Amygdala (tissue), 56 donors: ENCODE measurements at places on chromosomes 6 and 20.

DNA sequence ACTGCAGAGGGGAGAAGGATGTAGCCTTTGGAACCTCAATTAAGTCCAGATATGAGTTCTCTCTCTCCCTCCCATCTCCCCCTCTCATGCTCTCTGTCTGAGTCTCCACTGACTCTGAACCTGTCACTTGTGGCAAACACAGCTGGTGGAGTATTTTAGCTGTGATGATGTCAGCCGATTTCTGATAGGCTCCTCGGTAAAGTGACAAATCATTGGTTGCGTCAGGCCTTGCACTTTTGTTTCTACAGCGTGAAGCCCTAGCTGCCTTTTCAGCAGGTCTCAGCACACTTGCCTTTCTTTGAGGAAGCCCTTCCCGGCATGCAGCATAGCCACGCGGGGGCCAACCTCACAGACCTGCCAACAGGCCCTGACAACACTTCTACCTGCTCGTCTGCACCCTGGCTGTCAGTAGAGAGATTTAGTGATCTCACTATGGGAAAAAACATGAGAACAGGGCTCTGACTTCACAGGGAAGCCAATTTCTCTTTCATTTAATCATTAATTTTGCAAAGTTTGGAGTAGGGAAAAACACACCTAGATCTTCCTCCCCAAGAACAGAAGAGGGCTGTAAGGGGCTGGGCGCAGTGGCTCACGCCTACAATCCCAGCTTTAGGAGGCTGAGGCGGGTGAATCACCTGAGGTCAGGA is 84.4 kb downstream of the GMPR start:
- DNase-seq, result peak; percentile 69

DNA sequence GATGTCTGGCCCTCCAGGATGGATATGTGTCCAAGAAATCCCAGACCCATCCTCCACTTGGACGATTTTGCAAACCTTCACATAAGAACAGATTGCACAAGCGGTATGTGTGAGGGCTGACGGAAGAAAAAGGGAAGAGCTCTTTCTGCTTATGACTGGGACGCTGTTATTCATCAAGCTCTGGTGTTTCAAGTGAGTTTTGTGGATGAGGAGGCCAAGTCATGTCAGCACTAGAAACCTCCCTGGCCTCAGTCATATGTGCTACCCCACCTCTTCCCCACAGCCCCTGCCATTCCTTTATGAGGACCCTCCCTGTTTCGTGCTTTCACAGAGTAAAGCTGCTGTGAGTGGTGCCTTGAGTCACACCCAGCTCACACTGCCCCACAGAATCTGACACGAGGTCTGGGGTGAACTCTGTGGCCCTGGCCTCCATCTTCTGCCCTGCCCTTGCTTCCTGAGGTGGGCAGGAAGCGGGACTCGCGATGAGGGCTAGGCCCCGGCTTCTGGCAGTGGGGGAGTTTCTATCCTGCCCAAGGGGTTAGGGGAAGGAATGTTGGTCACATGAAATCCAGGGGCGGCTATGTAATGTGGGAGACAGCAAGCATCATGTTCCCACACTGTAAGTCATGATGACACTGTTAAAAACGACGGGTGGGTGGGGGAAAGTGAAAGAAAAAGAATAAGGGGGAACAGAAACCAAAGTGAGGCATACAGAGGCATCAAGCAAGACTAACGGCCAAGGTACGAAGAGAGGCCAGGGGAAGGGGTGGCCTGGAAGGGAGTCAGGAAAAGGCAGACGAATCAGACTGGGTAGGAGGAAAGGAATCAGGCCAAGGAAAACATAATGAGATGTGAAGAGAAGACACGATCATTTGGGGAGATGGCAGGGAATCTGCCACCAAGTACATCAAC is 78.1 kb downstream of the PRDM1 start:
- DNase-seq, result no peak

- DNase-seq, result no peak
Measured at GRCh38 chr6:3918469-3918868, 69.3 kb downstream of the FAM50B start.

GRCh38 chr20:13183005-13183404 is 38.1 kb upstream of the ISM1 start:
- no peak for DNase-seq

DNA sequence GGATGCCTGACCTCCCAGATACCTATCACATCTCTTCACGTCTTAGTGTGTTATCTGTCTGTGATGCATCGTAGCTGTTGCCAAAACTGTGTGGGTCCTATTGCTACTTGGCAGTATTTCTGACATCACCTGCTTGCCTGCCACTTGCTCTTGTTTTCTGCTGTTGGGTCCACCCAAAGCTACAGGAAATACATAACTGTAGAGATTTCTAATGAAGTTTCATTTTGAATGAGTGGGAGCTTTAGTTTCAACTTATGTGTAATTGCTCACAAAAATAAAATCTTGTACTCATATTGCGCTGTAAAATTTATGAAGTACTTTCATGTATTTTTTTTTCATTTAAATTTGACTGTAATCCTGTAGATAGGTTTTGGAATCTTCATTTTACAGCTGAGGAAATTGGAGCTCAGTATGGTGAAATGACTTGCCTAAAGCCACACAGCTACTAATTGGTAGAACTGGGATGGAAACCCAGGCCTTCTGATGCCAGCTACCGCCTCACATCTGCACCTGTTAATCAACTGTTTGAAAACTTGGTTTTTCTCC is 113.6 kb upstream of the MAN1A1 start:
- DNase-seq, result no peak

DNA sequence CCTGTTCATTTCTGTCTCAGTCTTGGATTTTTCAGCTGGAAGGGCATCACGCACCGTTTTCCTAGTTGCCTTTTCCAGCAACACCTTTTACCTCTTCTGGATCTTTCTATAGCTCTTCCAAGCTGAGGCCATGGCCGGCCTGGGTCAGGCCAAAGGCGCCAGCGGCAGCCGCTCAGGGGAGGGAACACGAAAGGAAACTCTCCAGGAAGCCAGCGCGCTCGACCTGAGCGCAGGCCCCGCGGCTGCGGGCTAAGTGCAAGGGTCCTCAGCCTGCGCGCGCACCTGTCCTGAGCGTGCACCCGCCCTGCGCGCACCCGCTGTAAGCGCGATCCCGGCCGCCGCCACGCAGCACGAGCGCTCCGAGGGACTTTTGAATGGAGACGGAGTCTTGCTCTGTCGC is 43.8 kb upstream of the TMEM181 start:
- no peak for DNase-seq

GRCh38 chr6:44035621-44036020 is 91.6 kb downstream of the MRPL14 start:
- no peak for DNase-seq

DNA sequence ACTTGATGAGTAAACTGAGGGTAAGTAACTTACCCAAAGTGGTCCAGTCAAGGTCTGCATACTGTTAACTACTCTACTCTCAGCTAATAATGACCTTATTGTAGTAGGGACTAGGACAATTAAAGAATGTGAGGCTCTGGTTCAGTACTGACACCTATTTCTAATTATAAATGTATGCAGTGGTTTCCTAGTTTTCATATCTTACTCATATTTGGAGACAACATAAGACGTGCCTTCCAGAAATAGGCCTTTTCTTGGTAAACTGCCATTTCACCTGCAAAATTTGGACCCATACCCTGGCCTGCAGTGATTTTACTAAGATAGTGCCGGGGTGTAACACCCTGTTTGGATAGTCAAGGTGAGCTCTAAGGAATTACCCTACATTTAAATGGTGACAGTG is 24.7 kb downstream of the GJA1 start:
- no peak for DNase-seq

DNA sequence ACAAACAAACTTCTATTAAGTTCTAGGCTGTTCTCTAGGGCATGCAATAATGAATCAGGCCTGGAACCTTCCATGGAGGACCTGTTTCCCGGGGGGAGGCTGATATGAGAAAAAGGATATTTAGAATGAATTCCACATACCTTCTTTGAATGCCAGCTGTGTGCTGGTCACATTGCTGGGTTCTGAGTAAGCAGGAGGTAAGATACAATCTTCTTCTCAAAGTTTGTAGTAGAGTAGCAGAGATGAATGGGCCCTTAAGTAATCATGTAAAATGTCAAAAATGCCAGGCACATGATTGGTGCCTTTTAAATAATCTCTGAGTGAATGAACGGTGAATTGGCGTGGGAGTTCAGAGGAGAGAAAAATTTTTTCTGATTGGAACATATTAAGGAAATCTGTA is 47.4 kb downstream of the TGM2 start:
- no peak for DNase-seq
